NCI-H1417 treated with DMSO at 0.1 percent for 48 hours (cell line): ENCODE measurements at places on chromosomes 3 and 15.

- DNase-seq, result no peak
These were observed 138.1 kb upstream of the DAZL start for GRCh38 chr3:16743276-16743675.

DNA sequence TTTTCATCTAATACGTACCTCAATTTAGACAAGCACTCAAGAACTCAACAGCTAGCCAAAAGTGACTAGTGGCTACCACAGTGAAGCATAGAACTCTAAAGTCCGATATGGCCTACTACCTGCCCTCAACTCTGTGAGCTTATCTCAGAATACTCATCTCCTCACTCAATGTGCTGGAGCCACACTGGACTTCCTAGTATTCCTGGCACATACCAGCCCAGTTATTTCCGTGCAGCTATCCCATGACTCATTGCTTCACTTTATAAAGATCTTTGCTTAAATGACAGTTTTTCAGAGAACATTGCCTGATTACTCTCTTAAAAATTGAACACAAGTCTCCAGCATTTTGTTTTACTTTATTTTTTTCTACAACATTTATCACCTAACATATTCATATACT is 524.7 kb downstream of the PYDC2 start:
- no peak for DNase-seq

- DNase-seq, result no peak
These were observed 470.4 kb upstream of the ROBO1 start for GRCh38 chr3:80238152-80238551.

DNA sequence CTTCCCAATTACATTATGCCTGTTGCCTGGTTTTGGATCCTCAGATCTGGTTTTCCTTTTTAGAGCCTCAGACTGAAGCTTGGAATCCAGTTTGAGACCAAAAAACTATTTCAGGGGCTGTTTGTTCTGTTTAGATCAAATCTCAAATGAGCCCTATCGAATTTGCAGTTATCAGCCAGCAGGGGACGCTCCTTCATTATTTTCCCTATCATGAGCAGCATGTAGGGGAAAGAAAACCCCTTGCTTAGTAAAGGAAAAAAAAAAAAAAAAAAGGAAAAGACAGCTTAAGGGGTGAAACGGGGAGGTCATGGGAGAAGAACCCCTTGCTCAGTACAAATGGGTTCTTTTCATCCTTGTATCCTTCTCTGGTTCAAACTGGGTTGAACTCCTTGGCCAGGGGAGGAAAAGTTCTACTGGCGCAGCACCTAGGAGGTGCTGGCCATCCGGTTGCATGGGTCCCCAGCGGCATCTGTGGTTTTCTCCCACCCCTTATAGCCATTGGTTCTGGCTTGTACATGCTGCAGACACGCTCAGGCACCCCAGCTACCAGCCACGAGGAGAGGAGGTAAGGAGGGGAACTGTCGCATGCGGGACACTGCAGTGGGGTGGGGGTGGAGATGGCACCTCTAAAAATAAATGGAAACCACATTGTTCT is 1375.1 kb upstream of the ALCAM start:
- no peak for DNase-seq

DNA sequence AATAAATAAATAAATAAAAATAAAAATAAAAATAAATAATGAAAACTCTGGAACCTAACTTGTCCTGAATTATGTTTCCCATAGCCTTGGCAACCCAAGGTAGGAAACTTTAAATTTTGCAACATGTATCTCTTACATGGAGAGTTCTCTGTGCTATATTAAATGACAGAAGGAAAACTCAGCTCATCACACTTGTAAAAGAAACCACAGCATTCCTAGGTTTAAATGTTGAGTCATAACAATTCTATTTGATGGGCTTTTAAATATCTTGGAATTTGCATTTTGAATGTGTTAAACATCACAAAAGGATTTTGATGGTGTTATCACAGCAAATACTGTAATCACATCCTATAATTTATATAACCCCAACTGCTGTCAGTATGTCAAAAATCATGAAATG is 144.2 kb downstream of the LRTM1 start:
- no peak for DNase-seq

- no peak for DNase-seq
These were observed 22.2 kb downstream of the IFT57 start for GRCh38 chr3:108200024-108200423.

GRCh38 chr15:32952901-32953532 is 235.2 kb downstream of the GREM1 start:
- no peak for DNase-seq

GRCh38 chr3:16871915-16872842 is 12.6 kb upstream of the PLCL2 start:
- DNase-seq, result no peak

DNA sequence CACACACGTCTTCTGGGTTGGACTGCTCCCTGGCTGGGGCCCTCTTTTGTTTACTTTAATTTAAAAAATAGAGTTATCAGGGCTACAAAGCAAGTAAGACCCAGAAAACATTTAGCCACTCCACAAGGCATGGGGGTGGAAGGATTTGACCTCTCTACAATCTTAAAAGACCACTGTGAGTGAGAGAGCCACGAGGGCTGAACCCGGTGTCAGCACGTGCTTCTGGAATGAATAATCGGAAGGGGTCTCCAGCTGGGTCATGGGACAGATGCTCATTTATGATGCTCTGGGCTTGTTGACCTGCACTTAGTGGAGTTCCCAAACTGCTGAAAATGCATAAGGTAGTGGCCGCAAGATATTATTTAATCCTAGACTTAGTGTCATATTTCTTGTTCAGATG is 52.4 kb downstream of the EIF4E3 start:
- DNase-seq, result no peak

GRCh38 chr15:74626752-74627692 is 11.4 kb downstream of the CLK3 start:
- no peak for DNase-seq

GRCh38 chr3:138806376-138807080 is 28.2 kb downstream of the PIK3CB start:
- DNase-seq, result no peak

DNA sequence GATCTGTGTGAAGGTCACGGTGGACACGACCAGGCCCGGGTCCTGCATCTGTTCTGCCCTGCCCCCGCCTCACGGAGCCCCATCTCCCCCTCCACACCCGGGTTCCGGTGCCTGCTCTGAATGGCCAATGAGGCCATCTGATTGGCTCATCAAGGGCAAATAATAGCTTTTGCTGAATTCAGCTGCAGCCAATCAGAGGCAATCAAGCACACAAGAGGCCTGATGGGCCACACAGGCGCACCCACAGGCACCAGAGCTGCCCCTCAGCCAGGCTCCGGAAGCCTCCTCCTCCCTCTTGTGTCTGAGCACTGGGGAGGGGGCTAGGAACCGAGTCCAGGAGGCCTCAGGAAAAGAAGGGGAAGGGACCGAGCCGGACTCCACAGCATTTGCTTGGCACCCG is 49.5 kb downstream of the CACNA2D2 start:
- DNase-seq, result no peak

DNA sequence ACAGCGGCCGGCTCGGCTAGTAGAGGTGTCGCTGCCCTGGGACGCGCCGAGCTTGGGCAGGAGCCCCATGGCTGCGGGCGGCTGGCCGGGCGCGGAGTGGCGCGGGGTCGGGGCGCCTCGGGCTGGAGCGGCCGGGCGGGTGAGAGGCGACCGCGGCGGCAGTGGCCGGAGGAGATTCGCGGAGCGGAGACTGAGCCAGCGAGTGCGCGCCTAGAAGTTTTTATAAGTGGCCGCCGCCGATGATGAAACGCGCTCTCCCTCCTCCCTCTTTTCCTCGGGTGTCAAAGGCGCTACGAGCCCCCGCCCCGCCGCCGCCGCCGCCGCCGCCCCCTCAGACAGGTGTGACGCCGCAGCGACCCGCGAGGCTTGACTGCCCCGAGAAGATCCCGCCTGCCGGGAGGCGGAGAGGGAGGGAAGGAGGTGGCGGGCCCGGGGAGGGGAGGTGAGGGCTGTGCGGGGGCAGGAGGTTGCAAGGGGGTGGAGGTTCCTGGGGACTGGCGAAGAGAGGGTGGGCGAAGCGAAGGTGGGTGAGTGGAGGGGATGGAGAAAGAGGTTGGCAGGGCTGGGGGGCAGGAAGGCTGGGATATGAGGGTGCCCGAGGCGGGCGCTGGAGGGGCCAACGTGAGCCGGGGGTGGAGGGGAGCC is at the start of gene SLCO2A1:
SLCO2A1 (minus strand) TSS at position 192 of the 645 bp plus-strand sequence; CDS start at position 69, 123 bp downstream.
- DNase-seq, result no peak

GRCh38 chr3:134430174-134430573 is 55.6 kb downstream of the ANAPC13 start:
- DNase-seq, result no peak

DNA sequence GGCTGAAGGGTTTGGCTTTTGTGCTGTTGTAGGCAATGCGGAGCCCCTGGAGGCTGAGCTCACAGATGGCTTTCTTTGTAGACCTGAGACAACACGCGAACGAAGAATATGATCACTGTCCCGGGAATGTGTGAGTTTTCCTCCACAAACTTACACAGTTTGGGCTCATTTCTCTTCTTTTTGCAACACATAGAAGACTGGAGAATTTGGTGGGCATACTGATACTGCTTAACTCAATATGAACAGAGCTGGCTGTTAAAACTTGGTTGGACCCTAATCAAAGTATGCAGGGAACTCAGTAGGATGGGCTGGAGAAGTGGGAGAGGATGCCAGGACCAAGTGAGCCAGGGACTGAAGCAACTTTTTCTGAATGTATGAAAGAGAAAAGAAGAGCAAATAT is 12.2 kb upstream of the RFC4 start:
- no peak for DNase-seq

DNA sequence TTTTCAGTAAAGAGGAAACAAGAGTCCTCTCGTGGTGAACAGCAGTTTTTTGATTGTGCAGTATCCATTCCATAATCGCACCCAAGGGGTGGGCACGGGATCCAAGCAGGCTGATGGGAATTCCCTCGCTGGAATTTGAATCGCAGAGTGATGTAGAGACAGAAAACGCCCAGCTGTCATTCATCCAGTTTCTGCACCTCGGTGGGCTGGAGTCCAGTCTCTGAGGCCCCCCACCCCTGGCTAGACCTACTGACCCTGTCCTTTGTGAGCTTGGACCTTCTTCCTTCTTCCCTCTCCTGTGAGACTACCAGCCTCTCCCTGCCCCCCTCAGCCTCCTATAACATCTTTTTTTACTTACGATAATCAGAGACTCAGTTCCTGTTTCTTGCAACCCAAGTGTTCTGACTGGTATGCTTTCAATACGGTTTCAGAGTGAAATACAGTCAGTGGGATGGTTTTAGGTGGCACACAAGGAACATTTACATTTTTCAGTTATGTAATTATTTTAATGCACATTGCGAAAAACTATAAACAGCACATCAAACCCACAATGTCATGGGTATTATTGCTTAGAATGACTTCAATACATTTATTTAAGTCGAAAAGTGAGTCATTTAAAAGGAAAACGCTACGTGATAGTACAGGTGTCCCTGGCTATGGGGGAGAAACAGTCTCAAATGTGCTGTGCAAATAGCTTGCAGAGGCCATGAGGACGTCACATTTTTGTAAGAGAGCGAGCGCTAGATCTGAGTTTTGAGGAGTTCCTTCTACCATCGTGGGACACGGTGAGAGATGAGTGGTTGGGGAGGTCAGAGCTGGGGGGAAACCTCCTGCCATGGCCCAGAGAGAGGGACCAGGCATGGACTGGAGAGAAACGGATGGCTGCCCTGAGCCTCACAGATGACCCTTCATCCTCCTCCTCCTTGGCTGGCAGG is 37.5 kb upstream of the CHST2 start:
- DNase-seq, result no peak

GRCh38 chr15:96576596-96576995 is 246.1 kb downstream of the NR2F2 start:
- DNase-seq, result no peak

DNA sequence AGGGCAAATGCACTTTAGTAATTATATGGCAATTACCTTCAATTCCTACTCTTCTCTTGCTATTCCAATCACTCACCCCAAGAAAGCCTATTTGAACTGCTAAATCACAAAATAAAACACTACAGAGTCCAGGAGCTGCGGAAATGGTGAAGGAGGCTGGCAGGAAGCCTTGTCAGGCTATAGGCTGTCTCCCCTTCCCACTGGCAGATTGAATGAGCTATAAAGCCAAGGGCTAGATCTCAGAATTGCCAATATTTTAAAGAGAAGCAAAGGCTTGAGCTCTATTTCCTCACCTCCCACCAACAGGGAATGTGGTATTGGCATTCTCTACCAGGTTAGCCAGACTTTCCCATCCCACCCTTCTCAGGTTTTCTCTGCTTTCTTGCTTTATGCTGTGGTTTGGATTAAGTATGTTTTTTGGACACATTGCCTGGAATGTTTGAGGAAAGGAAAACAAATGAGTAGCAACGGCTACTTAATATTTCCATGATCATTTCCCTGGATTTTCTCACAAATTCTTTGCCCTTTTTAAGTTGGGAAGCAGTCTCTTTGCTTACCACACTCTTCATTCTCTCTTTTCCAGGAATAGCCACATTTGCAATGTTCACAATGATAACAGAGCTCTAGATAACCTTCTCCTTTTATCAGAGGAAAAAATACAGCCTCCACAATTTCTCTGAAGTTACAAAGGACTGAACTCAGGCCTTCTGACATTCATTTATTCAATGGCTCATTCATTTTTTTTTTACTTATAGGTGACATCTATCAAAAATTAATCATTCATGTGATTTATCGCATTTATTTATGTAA is 1125.4 kb downstream of the ROBO1 start:
- no peak for DNase-seq

DNA sequence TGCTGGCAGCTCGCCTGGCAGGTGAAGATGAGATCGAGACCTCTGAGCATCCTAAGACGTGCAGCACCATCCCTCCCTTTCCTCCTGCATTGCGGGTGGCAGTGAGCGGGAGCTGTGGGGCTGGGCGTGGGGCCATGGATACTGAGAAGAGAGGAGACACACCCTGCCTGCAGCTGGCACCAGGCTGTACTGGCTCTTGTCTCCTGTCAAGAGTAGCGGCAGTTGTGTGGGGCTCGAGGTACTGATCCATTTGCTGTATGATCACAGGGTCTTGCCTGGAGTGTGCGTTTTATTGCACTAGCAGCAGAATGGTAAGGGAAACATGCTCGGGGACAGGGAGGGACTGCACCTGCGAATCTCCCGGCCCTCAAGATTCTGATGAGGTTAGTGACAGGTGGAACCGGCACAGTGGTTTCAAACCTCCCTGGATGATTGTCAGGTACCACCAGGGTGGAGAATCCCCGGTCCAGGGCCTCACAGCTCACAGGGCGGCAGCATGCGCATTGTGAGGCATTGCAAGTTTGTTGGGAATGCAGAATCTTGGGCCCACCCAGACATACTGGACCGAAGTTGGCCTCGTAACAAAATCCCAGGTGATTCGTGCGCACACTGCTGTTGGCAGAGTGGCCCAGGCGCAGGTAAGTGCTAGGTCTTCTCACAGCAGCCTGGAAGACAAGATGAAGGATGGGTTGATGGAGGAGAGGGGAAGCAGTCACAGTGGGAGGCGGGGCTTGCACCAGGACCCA is 14.1 kb downstream of the SYNM start:
- DNase-seq, result no peak

GRCh38 chr15:58994906-58995453 is 7.5 kb downstream of the RNF111 start:
- DNase-seq, result no peak

- no peak for DNase-seq
These were observed 73.0 kb downstream of the OXNAD1 start for GRCh38 chr3:16337856-16338540.
